ENCODE measurements at places on chromosomes 3 and 15.

- no peak for DNase-seq
These were observed 191.1 kb downstream of the TIGIT start for GRCh38 chr3:114484919-114485318.

GRCh38 chr3:127147291-127147885 lies 45.5 kb upstream of the PRR23E start:
- no peak for DNase-seq

- DNase-seq, result no peak
These were observed 455 bp upstream of the SNAP23 start for GRCh38 chr15:42494998-42495360.

- no peak for DNase-seq
These were observed 160.7 kb downstream of the TAFA4 start for GRCh38 chr3:68771681-68772080.

- no peak for DNase-seq
These were observed 288.7 kb downstream of the SOX2 start for GRCh38 chr3:182000447-182000846.

GRCh38 chr15:40229956-40230355 lies 8.9 kb upstream of the PAK6 start:
- no peak for DNase-seq

DNA sequence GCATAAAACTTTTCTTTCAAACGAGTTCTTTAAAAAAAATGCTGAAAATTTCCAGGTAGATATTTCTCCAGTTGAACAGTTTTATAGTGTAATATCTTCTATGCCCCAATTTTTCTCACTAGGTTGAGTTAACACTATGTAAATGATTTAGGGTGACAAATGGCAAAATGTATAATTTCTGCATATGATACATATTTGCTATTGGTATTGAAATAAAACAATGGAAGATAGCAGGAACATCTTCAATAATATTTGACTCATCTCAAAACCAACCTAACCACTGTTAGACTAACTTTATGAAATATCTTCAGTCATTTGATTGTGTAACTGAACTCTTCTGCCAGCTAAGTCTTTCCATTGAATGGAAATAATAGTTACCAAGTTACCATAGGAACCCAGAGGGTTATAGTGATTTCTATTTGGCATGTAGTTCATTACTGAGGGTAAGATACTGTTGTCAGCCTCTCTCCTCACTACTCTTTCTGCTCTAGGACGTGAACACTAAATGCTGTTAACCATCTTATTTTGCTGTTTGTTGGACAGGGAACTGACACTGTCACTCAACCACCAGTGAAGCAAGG lies 824.7 kb upstream of the NECTIN3 start:
- no peak for DNase-seq

- no peak for DNase-seq
These were observed 11.4 kb upstream of the OCA2 start for GRCh38 chr15:28110481-28110881.

- no peak for DNase-seq
These were observed 544.1 kb downstream of the TUSC7 start for GRCh38 chr3:117253636-117254035.

GRCh38 chr3:142087676-142088075 lies 61.7 kb downstream of the TFDP2 start:
- no peak for DNase-seq

DNA sequence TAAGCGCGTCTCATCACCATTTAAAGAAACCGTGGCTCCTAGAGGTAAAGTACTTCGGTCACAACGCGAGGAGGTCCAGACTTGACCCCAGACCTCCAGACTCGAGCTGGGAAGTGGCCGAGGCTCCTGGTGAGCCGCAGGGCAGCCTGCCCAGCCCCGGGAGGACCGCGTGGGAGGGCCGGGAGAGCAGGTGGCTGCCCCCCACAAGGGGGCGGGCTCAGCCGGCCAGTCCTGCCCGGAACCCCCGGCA lies at the start of gene SLC27A2:
Gene SLC27A2, plus strand, starts transcription at position 228 of the 250 bp plus-strand sequence. CDS start 232 bp downstream, outside the sequence.
- DNase-seq, result no peak

GRCh38 chr3:128572013-128572412 lies 78.6 kb downstream of the RPN1 start:
- no peak for DNase-seq

GRCh38 chr15:99343881-99344551 lies 92.7 kb downstream of the LRRC28 start:
- DNase-seq, result no peak

- DNase-seq, result no peak
These were observed 28.6 kb upstream of the C3orf80 start for GRCh38 chr3:160196511-160197104.

GRCh38 chr3:188125076-188125475 lies 28.9 kb upstream of the LPP start:
- DNase-seq, result peak; percentile 78

DNA sequence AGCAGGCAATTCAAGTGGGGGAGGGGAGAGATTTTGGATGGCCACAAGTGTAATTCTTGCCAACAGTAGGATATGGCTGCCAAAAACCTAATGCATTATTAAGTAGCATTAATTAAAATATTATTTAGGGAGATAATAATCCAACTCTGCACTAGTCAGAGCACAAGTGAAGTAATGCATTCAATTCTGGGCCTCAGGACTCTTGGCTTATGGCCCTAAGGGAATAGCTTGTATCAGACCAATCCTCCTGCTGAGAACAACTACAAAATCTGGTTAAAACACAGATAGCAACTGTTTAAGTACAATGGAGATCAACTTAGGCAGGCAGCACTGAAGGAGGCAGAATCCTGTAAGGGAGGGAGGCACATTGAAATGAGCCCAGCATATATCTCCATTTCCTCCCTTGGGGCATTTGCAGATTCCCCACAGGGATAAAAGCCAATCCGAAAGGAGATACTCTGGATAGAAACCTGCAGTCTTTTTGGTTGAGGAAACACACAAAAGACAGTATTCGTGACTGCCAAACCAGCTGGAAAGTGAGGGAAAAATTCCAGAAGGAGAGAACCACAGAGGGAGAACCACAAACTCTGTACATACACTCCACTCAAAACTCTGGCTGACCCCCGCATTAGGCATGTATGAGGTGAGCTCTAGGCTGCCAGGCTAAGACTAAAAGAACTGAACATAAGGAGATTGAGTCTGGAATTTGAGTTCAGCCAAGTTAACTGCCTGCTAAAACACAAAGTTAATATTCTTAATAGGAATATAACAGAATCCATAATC lies 57.4 kb downstream of the ETFA start:
- DNase-seq, result no peak

GRCh38 chr3:114660124-114660523 lies 366.3 kb downstream of the TIGIT start:
- no peak for DNase-seq

DNA sequence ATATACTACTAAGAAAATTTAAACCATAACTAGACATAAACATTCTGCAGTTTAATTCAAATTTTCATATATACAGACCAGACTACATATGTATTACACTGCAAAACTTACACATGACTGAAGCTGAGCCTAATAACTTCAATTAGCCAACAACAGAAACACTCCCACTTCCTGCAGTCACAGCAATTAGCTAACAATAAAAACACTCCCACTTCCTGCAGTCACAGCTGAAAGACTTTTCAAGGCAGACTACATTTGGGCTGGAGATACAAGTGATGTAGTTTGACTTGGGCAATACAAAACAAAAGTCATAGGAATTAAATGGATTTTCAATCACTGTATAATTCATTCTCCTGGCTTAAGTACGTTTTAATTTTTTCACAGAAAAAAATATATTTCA lies 10.3 kb downstream of the TM2D3 start:
- no peak for DNase-seq

- no peak for DNase-seq
These were observed 17.6 kb upstream of the SRPRB start for GRCh38 chr3:133788024-133788423.

- no peak for DNase-seq
These were observed 47.2 kb upstream of the PLCL2 start for GRCh38 chr3:16837602-16838001.

DNA sequence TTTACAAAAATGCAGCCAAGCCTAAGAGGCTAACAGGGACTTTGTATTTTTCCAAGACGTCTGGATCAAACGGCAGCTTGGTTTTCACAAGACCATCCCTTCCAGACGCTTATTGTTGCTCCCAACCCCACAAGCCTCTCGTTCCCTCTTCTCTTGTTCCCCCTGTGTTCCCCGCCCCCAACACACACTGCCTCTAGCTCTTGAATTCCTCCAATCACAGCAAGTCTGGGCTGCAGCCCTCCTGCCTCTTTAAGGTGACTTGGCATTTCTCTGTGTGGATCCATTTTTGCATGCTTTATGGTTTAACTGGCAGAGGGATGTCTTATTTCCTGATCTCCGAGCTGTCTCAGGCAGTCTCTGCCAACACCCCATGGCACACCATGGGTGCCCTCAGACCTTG lies 182.2 kb downstream of the ABHD5 start:
- DNase-seq, result no peak

- peak; percentile 45 for DNase-seq
These were observed at the start of gene FBXL22 for GRCh38 chr15:63597038-63597790. FBXL22 (plus strand) TSS chr15:63597387; CDS start chr15:63597393, 6 bp downstream.

GRCh38 chr15:32853592-32853991 lies 135.8 kb downstream of the GREM1 start:
- DNase-seq, result no peak

DNA sequence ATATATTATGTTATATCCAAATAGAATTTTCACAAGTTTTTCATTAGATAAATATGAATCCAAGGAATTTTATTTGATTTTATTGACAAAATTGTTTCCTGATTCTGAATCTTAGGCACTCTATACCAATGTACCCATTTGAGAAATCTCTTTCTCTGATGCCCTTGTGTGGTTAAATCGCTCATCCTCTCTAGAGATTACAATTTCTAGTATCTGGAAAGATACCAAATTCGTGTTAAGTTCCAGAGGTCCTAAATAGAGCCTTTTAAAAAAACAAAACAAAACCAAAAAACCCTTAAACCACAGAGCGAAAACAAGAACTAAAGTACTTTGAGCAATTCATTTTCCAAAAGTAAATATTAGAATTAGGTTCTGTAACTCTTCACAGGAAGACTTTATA lies 20.0 kb downstream of the SATB1 start:
- DNase-seq, result no peak
